H1 (cell line): ENCODE measurements at places on chromosomes 4 and X. TPM values are rescaled to one million over a fixed set of nuclear protein-coding genes. Genes with fewer than 3 reads are reported as not detected.

DNA sequence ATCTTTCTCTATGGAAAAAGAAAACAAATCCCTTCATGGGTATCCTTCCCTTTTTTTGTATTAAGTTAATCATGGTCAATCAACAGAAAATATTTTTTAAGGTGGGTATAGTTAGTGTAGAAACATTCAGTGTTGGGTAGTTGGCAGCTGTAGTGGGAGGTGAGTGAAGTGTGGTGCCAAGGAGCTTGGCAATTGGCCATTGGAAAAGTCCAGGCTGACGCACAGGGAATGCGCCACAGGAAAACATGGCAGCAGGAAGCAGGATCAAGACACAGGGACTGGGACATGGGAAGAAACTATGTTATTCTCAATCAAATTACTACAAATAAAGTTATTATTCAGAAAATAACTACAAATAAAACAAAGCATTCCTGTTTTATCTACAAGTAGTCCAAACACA, 20.0 kb downstream of the PALLD start:
- no peaks in the 10 kb centered on the region for H3K27me3 ChIP-seq
- H3K27ac ChIP-seq = no peak overlapping the region
- H3K4me3 ChIP-seq = no peak overlapping the region
- DNase-seq = no peak
- H3K36me3 ChIP-seq = no peaks in the 10 kb centered on the region

GRCh38 chr4:2260344-2261109, 1.4 kb downstream of the MXD4 start:
- peak overlapping the region; percentile 52 for H3K4me3 ChIP-seq
- H3K4me1 ChIP-seq = peaks cover 9% of the 10 kb centered on the region
- no peak overlapping the region for H3K27ac ChIP-seq
- H3K36me3 ChIP-seq = no peaks in the 10 kb centered on the region
- no peaks in the 10 kb centered on the region for H3K27me3 ChIP-seq

DNA sequence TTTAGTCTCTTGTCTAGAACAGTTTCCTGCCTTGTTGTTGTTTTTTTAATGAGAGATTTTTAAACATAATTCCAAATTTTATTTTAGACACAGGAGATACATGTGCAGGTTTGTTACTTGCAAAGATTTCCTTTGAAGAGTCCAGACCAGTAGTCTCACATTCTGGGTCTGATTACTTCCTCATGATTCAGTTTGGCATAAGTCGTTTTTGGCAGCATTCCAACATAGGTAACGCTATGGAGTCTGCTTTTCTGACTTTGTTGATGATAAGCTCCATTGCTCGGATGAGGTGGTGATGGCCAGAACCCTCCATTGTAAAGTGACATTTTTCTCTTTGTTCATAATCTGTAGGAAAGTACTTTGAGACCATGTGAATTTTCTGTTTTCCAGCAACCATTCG, 74.7 kb downstream of the CLCN4 start:
- H3K27ac ChIP-seq = no peak overlapping the region
- no peak overlapping the region for H3K4me3 ChIP-seq
- no peaks in the 10 kb centered on the region for H3K27me3 ChIP-seq
- no peaks in the 10 kb centered on the region for H3K36me3 ChIP-seq
- no peaks in the 10 kb centered on the region for H3K4me1 ChIP-seq
- DNase-seq = no peak

DNA sequence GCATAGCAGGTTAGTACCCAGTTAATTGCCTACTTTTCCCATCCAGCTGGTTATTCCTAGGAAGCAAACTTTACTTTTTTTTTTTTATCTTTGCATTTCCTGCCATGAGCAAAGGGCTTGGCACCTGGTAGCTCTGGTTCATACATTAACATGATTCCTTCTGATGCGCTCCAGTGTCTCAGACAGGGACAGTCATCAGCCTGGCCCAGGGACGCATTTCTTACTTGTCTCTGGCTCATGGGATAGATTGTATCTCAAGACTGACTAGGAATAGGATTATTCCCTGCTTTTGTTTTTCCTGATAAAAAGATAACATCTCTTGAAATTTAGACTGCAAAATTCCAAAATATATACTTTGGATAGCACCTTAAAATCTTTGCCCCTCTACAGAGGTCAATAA, 571.5 kb upstream of the TENM3 start:
- H3K4me3 ChIP-seq = no peak overlapping the region
- DNase-seq = no peak
- no peak overlapping the region for H3K27ac ChIP-seq
- H3K4me1 ChIP-seq = no peaks in the 10 kb centered on the region
- no peaks in the 10 kb centered on the region for H3K27me3 ChIP-seq

DNA sequence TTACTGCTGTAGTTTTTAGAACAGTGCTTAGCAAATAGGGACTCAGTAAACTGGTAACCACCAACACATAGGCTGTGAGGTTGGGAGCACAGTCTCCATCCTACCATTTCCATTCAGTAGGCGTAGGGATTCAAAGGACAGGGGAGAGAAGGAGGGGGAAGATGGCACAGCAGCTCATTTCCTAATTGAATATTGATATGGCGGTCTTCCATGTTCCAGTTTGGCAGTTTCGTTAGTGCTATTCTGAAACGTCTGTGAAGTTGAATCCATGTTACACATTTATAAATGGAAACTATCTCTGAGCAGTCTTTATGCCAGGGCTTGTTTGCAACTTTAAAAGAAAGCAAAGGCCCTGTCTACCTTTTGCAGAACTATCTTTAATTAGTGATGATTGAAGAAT, 105.5 kb downstream of the PARM1 start:
- no peak for DNase-seq
- H3K4me3 ChIP-seq = no peak overlapping the region
- H3K4me1 ChIP-seq = no peaks in the 10 kb centered on the region
- no peak overlapping the region for H3K27ac ChIP-seq
- no peaks in the 10 kb centered on the region for H3K27me3 ChIP-seq
- no peaks in the 10 kb centered on the region for H3K36me3 ChIP-seq

DNA sequence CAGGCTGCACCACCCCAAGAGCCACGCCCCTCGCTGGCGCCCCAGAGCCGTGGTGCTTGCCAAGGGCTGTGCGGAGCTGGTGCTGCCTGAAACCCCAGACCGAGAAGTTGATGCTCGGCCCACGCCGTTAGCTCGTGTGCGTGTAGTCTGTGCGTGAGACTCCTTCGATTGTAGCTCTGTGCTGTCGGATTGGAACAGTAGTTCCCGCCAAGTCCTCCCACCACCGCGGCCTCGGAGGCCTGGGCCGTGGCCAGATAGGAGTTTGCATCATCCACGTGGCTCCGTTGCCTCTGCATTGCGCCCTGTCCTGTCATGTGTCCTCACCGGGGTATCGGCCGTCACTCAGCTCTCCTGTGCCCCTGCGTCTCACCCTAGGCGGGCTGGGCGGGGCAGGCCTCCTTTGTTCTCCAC, 24.2 kb downstream of the TNIP2 start:
- no peak for DNase-seq
- no peaks in the 10 kb centered on the region for H3K4me1 ChIP-seq
- no peak overlapping the region for H3K27ac ChIP-seq
- H3K36me3 ChIP-seq = peaks cover 17% of the 10 kb centered on the region

DNA sequence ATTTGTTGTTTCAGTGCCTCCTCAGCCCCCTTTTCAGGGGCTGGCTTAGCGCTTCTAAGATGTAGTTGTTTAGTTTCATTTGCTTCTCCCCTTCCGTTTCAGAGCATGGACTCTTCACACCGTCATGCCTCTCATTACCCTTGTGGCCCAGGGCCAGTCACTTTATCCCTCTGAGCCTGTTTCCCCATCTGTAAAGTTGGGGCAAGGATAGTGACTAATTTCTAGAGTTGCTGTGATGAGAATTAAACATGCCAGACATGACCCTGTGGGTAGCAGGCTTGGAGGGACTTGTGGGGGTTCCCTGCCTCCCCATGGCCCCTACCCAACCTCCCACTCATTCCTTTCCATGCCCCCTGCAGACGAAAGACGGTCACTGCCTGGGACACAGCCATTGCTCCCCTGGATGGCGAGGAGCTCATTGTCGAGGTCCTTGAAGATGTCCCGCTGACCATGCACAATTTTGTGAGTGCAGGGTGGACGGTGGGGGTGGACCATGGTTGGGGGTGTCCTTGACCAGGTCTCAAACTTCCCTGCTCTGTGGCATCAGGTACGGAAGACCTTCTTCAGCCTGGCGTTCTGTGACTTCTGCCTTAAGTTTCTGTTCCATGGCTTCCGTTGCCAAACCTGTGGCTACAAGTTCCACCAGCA, 3.6 kb downstream of the ARAF start:
- H3K27ac ChIP-seq = no peak overlapping the region
- no peak for DNase-seq
- H3K36me3 ChIP-seq = peaks cover 44% of the 10 kb centered on the region

DNA sequence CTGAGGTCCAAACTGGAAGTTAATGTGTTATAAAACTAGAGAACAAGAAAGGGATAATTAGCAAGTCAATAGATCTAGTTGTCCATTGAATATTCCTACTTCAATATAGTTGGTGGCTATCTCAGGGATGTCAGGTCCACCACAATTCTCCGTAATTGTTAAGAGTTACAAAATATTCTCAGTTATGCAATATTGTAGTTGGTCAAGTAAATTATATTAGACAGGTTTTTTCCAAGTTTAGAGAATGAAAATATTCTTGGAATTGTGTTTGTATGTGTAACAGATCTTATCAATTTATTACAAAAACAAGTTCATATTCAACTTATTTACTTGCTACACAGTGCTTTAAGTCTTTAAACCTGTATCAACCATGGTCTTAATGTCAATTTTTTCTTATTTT, 547.4 kb downstream of the SPRY1 start:
- DNase-seq = no peak
- no peaks in the 10 kb centered on the region for H3K4me1 ChIP-seq
- no peaks in the 10 kb centered on the region for H3K27me3 ChIP-seq
- H3K4me3 ChIP-seq = no peak overlapping the region

- no peaks in the 10 kb centered on the region for H3K4me1 ChIP-seq
- no peak overlapping the region for H3K27ac ChIP-seq
- H3K4me3 ChIP-seq = no peak overlapping the region
- no peaks in the 10 kb centered on the region for H3K27me3 ChIP-seq
Observed at GRCh38 chr4:38952017-38952416, 80.2 kb downstream of the TMEM156 start.

GRCh38 chr4:77248805-77249204, 91.8 kb downstream of the CCNG2 start:
- no peak overlapping the region for H3K27ac ChIP-seq
- no peaks in the 10 kb centered on the region for H3K36me3 ChIP-seq
- no peak for DNase-seq
- H3K27me3 ChIP-seq = no peaks in the 10 kb centered on the region
- H3K4me3 ChIP-seq = no peak overlapping the region
- no peaks in the 10 kb centered on the region for H3K4me1 ChIP-seq

GRCh38 chr4:26252349-26253025, 68.3 kb upstream of the RBPJ start:
- DNase-seq = no peak
- H3K36me3 ChIP-seq = no peaks in the 10 kb centered on the region
- no peak overlapping the region for H3K27ac ChIP-seq

DNA sequence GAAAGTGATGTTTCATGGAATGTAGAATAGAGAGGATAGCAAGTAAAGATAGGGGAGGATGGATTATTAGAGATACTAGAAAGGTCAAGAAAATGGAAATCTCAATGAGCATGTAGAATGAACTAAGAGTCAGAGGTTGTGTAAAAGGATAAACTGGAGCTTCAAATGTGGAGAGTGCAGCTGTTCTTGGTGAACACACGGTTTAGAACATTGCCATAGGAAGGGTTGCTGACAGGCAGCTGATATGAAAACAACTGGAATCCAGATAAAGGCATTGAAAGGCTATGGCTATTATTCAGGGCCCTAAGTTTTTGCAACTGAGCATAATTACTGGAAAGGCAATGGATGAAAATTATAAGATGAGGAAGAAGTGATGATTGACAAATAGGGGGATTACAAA, 239.6 kb upstream of the VEGFC start:
- DNase-seq = no peak
- H3K27me3 ChIP-seq = no peaks in the 10 kb centered on the region

DNA sequence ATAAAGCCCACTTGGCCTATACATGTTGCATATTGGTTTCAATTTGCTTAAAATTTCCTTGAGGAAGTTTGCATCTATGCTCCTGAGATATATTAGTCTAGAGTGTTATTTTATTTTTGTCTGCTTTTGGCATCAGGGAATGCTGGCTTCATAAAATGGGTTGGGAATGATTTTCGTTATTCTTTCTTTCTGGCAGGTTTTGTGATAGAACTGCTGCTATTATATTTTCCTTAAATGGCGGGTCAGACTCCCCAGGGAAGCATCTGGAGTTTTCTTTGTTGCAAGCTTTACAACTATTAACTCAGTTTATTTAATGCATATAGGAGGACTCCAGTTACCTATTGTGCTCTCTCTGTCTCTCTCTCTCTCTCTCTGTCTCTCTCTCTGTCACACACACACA, 82.0 kb upstream of the WDR17 start:
- H3K4me1 ChIP-seq = no peaks in the 10 kb centered on the region
- no peak overlapping the region for H3K27ac ChIP-seq
- no peaks in the 10 kb centered on the region for H3K27me3 ChIP-seq
- no peak for DNase-seq

DNA sequence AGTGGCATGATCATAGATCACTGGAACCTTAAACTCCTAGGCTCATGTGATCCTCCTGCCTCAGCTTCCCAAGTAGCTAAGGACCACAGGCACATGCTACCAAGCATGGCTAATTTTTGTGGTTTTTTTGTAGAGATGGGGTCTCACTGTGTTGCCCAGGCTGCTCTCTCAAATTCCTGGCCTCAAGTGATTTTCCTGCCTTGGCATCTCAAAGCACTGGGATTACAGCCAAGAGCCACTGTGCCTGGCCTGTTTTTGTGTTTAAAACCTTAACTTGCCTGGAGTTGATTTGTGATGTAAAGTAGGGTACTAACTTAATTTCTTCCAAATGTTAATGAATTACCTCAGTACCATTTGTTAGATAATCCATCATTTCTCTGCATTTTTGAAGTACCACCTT, 22.3 kb downstream of the DLG3 start:
- H3K4me1 ChIP-seq = no peaks in the 10 kb centered on the region
- no peak overlapping the region for H3K27ac ChIP-seq
- H3K27me3 ChIP-seq = no peaks in the 10 kb centered on the region
- no peaks in the 10 kb centered on the region for H3K36me3 ChIP-seq
- no peak for DNase-seq

GRCh38 chr4:99817309-99817890, 773 bp downstream of the DAPP1 start:
- 0 out of 2 replicates have a peak, but pooled peaks cover 1% of the 10 kb centered on the region for H3K4me1 ChIP-seq
- H3K27me3 ChIP-seq = no peaks in the 10 kb centered on the region
- no peak overlapping the region for H3K27ac ChIP-seq
- no peak overlapping the region for H3K4me3 ChIP-seq

DNA sequence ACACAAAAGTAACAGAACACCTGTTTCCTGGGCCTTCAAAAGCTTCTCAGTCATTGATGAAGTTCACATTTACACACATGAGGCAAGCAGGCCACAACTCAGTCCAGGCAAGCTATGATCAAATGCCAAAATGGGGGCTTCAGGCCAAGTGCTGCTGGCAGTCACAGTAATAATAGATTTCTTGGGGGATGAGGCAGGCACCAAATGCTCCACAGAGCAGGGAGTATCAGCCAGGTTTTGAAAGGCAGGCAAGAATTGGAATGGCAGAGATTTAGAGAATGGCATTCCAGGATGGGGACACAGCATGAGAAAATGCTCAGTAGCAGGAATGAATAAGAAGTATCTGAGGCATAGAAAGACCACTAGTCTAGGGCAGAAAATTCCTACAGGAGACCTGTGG, 52.8 kb downstream of the GRIA3 start:
- DNase-seq = no peak
- peaks cover 2% of the 10 kb centered on the region for H3K27me3 ChIP-seq
- H3K36me3 ChIP-seq = no peaks in the 10 kb centered on the region
- H3K4me3 ChIP-seq = no peak overlapping the region
- no peak overlapping the region for H3K27ac ChIP-seq
- H3K4me1 ChIP-seq = no peaks in the 10 kb centered on the region

Gene HTN3
- total RNA-seq = not detected in 2 replicates

Gene IRAK1
- 41.7 and 47.2 TPM in 2 replicates for total RNA-seq

Gene ATP2B3
- 0.15 and 0.19 TPM in 2 replicates for total RNA-seq

Gene NAT8L
- total RNA-seq = 10.8 and 11.5 TPM in 2 replicates

Gene UGT8
- 24.0 and 26.9 TPM in 2 replicates for total RNA-seq

Gene CLGN
- total RNA-seq = 3.1 and 3.2 TPM in 2 replicates

Gene POU3F4
- 1.1 and 1.4 TPM in 2 replicates for total RNA-seq

Gene PRIMPOL
- 5.0 and 6.7 TPM in 2 replicates for total RNA-seq

Gene MAGED4
- 58.6 and 62.3 TPM in 2 replicates for total RNA-seq
